ENCODE measurements at places on chromosomes 1 and 21. TPM values are rescaled to one million over a fixed set of nuclear protein-coding genes. Genes with fewer than 3 reads are reported as not detected.

- DNase-seq = no peak
Measured at GRCh38 chr1:160420881-160421842, 20.8 kb downstream of the VANGL2 start.

- no peak for DNase-seq
Measured at GRCh38 chr1:187306710-187307415, 478.1 kb downstream of the PLA2G4A start.

GRCh38 chr1:46983830-46984586 is 39.5 kb upstream of the CYP4X1 start:
- DNase-seq = no peak

GRCh38 chr1:2448098-2448445 is 28.0 kb upstream of the PLCH2 start:
- DNase-seq = no peak

DNA sequence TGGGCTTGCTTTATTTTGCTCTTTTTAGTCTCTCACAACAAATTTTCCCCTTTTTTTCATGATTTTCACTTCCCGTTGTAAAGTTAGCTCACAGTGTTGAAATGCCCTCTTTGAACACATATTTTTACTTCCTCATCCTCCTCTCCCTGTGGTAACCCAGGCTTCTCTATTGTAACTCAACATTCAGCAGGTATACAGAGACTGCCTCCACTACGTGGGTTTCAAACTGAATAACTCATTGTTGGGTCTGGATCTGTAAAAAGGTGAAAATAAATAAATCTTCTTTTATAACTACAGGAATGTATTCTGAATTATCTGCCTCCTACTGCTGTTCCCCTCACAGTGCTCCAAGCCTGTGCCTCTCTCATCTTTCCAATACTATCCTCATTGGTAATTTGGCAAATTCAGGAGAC is 166.4 kb downstream of the RUNX1 start:
- DNase-seq = no peak

Gene CYP4A11
- total RNA-seq = not detected

GRCh38 chr1:220925707-220926106 is 46.5 kb downstream of the HLX start:
- DNase-seq = no peak
